ENCODE measurements at places on chromosomes 5 and 9.

DNA sequence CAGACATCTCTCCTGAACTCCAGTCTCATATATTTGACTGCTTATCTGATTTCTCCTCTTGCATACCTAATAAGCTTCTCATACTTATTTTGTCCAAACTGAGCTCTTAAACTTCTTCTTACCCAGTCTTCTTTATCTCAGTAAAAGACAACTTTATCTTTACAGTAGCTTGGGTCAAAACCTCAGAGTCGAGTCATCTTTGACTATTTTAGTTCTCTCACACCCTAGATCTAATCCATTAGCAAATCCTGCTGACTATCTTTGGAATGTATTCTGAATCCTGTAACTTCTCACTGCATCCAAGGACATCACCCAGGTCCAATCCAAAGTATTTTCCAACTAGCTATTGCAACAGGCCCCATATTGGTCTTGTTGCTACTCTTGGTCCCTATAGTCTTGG is 11.8 kb upstream of the JAK2 start:
- no peak for DNase-seq

DNA sequence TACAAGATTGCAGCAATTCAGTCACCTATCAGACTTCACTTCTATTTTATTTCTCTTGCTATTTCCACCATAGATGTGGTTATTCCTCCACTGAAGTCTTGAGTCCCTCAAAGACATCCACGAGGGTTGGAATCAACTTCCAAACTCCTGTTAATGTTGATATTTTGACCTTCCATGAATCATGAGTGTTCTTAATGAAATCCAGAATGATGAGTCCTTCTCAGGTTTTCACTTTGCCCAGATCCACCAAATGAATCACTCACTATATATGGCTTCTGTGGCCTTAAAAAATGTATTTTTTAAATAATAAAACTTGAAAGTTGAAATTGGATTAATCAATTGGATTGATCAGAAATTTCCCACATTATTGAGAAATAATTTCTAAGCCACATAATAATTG is 1821.0 kb downstream of the EFNA5 start:
- no peak for DNase-seq

GRCh38 chr9:81234924-81235610 is 454.3 kb downstream of the TLE1 start:
- no peak for DNase-seq

DNA sequence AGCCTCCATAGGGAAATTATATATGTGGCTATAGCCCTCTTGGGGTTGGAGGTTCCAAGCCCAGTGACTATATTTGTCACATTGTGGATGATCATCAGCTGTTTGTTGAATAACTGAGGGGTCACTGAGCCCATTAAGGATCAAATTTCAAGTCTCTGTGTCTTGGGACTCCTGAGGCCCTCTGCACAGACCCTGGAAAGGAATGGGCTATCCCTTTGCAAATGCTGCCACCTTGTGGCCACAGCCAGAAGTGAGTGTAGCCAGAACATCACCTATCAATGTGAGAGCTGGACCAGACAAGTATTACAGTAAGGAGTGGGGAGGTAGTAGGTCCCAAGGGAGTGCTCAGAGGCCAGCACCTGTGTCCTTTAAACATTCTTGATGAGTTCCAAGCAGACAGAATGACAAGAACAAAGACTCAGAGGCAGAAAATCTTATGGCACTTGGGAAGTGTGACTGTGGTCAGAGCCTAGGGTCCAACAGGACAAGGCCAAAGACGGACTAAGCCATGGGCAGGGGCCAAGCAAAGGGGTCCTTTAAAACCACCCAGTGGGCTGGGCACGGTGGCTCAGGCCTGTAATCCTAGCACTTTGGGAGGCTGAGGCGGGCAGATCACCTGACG is 8.2 kb downstream of the RPP25L start:
- DNase-seq = peak; percentile 71

DNA sequence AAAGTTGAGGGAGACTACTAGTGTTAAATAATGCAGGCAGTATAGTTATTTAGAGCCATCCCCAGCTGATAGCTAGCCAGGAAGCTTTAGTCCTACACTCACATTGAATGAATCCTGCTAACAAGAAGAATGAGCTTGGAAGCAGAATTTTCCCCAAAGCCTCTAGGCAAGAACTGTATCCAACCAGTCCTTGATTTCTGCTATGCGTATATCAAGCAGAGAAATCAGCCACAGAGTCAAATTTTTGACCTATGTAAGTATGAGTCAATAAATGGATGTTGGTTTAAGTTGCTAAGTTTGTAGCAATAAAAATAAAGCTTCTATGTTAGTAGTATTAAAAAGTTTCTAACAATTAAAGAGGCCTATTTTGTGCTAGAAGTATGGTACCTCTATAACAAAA is 672.1 kb upstream of the CHD1 start:
- DNase-seq = no peak

- DNase-seq = no peak
These were observed 217.7 kb upstream of the TBCA start for GRCh38 chr5:77993855-77994318.

DNA sequence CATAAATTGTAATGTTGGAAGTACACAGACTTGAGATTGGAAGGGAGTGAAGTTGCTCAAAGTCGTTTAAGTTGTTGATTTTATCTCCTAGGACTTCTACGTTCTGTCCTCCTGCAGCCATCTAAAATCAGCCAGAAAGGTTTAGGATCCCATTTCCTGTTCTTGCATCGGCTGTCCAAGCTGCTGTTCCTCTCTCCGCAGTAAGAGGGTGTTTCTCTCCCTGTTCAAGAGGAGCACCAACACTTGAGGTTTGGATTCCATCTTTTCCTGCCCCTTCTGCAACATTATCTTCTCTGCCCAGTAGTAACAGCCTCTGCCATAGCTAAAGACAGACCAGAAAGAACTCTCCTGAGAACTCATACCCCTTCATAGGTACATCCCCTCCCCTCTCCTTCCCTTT is 373.4 kb downstream of the GADD45G start:
- DNase-seq = no peak

GRCh38 chr5:154444556-154445421 is 1.0 kb upstream of the SAP30L start:
- DNase-seq = no peak

DNA sequence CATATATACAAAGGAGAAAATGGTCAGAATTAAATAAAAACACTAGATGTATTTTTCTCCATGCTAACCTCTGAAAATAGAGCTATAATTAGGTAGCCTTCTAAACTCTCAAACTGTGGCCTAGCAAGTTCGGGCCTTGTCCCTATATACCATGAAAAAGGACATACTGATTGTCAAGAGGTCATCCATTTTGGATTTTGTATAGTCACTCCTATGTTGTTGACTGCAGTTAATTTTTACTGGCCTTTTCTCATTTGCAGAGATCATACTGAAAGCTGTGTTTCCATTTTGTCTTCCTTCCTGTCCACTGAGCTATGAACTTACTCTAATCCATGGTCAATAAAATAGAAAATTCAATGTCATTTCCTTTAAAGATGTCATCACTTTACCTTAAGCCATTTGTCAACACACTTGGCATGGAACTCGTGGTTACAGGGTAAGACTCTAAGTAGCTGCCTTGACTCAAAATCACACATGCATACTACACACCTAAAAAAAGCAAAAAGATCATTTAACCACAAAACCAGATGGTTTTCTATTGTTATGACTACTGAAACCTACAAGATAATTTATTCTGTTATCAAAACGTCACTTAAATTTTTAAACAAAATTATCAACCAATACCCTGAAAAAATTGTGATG is 58.0 kb downstream of the RNF38 start:
- no peak for DNase-seq
